ENCODE measurements at places on chromosomes 13 and 19.
A peak's percentile ranks its signal among the peaks of the same experiment; 100 is the strongest.

- DNase-seq: peak; percentile 57
These were observed 169.6 kb upstream of the GPR12 start for GRCh38 chr13:26929971-26930730.

DNA sequence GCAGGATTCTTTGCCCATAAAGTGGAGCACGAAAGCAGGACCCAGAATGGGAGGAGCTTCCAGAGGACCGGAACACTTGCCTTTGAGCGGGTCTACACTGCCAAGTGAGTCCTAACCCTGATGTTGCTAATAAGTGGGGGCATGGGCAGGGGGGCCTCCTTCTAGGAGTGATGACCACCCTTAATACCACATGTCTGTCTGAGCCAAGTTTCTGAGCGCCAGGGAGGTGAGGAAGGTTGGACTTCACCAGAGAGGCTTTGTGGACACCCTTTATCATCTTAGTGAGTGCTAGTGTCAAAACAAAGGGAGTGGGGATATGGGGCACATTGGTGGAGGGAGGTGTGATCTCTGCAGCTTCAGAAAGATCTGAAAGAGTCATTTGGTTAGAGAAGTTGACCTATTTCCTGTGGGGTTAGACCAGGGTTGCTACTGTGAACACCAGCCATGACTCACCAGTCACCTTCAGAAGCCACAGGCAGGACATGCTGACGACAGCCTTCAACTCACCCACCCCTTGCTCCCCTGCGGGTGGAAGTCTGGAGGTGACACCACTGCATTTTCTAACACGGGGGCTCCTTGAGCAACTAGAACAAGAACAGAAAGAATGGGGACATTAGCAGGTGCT is 8.8 kb downstream of the ALOX5AP start:
- DNase-seq: no peak

DNA sequence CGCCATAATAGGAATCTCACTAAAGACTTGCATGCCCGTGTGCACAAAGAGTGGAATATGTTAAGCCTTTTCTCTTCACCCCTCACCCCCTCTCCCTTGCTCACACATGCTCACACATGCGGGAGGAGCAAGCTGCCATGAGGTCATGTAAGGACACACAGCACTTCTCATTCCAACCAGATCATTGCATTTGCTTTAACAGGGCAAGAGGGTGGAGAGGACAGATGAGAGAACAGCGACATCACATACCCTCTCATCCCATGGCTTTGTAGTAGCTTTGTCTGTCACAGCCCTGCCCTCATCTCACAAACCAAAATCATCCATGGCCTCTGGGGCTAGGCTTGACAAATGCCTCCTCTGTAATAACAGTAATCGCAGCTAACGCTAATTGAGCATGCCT is 145.6 kb upstream of the FRY start:
- no peak for DNase-seq

DNA sequence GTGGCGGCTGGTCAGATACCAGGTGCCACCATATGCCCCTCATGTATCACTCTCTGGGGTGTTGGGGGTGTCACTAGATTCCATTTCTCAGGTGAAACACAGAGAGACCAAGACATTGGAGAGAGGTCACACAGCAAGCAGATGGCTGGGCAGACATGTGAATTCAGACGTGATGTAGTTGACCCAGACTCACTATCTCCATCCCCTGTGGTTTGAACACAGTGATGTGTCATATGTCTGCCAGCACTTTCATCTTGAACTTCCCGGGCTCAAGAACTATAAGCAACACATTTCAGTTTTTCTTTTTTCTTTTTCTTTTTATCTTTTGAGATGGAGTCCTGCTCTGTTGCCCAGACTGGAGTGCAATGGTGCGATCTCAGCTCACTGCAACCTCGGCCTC is 16.1 kb upstream of the UPF1 start:
- DNase-seq: no peak

GRCh38 chr19:478976-479375 is 17.3 kb upstream of the MADCAM1 start:
- DNase-seq: no peak

DNA sequence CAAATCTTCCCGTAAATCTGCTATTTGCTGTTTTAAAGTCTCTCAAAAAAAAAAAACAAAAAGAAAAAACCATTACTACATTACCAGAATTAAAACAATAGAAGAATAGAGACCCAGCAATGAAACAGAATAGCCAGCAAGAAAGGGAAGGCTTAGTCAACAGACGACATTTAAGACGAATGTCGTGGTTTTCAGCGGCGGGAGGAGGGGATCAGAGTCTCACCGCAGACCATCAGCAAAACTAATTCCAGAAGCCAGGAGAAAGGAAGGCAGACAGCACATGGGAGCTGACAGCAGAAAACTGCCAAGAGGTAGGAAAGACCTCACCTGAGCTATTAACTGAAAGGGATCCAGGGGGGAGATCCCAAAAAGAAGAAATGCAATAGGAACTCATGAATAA is 128.9 kb downstream of the RNF17 start:
- DNase-seq: no peak

DNA sequence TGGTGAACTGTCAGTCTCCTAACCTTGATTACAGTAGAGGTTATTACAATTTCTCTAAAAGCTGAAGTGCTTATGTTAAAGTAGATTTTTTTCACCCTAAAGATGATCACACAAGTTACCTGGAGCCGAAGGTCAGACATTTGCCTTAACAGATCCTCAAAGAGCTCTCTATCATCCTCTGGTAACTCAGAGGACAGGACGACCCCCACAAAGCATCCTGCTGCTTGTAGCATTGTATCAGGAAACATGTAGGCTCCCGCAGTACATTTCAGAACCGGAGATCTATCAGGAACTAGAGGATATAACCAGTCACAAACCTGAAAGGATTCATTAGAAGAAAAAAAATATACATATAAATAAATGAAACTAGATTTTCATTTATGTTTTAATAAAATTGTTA is 14.9 kb downstream of the SPART start:
- no peak for DNase-seq

GRCh38 chr19:32859591-32859990 is 10.0 kb downstream of the SLC7A9 start:
- DNase-seq: no peak

GRCh38 chr19:15280915-15281683 is 48.9 kb upstream of the EPHX3 start:
- DNase-seq: peak; percentile 59

All from anterior cingulate cortex (tissue), 58 donors.